Cortex of kidney (tissue), 1 donor: ENCODE measurements at places on chromosomes 5 and 9.

DNA sequence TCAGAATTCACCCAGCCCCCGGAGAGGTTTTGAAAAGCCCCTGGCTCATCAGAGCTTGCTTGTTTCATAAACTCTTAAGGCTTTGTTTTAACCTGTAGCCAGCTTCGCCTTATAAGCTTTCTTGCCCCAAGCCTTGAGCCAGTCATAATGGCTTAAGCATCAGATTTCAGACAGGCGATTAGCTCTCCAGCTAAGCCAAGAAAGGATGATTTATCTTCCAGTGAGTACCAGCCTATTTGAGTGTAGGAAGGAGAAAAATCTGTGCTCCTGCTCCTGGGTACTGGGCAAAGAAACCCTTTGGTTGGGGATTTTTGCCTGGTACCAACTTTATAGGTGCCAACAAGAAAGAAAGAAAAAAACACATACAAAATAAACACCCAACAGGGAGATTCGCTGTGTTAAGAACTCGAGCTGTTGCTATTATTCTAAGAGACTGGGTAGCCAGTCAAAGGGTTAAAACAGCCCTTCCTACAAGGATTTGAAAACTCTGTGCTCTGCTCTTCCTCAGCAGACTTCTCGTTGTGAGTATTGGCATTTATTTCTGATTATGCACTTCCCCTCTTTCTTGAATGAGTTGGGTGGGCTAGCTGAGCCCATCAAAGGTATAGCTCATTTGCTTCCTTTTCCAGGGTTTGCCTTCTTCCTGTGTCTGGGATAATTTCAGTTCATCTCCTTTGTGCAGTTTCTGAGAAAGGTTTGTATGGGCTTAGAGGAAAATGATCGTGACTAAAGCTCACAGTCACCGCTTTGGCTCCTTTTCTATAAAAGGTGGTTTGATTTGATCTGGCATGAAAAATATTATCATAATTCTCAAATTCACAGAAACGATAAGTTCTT is 157.2 kb upstream of the DMRT1 start:
- no peak for DNase-seq

DNA sequence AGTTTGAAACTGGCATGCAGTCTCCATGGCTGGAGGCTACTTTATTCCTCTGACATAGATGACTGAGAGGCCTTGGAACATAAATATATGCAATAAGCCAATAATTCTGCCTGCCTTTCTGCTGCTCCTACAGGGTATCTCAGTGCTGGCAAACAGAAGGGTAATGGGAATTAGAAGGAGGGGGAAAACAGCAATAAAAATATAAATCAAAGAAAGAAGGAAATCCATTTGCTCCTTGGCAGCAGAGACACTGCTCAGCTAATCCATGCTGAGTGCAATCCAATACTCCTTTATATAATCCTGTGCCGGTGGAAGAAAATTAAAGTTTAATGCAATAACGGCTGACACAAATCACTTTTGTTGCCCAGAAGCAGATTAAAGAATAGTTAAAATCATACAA is 478.9 kb downstream of the SPATA31D1 start:
- DNase-seq = no peak

GRCh38 chr9:134775081-134775951 is 105.3 kb upstream of the FCN2 start:
- DNase-seq = no peak

- DNase-seq = no peak
These were observed 216.3 kb downstream of the GADD45G start for GRCh38 chr9:89821081-89821480.

GRCh38 chr5:107840161-107840560 is 169.4 kb upstream of the EFNA5 start:
- no peak for DNase-seq

- DNase-seq = no peak
These were observed 696.9 kb downstream of the MAT2B start for GRCh38 chr5:164202338-164202737.

- DNase-seq = no peak
These were observed 371.3 kb downstream of the ACTL7B start for GRCh38 chr9:108484468-108484867.

DNA sequence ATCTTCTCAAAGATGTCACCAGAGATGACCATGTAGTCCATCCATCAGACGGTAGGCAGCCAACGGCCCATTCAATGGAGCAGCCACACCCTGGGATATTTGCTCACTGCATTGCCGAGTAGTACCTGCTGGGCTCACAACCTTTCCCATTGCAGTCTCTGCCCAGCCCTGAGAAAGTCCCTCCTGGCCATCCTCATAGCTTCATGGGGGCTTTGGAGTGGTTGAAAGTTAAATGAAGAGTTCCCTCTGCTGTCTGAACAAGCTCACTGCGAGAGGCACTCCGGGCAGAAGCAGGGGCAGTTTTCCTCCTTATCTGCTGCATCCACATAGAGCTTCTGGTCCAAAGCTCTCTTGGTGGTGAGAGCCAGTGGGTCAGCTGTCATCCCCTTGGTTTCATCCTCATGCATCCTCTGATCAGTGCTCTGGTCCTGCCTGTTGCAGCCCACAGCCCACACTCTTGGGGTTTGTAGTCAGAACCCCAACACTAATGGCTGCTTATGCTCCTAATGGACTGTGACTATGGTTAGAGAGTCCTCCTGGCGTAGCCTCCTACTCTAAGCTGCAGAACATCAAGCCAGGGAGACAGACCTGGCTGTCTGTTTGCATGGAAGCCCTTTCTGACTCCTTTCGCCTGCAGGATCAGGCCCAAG is 23.3 kb downstream of the TNFSF8 start:
- DNase-seq = no peak

GRCh38 chr9:12801187-12801586 is 26.4 kb downstream of the LURAP1L start:
- no peak for DNase-seq

DNA sequence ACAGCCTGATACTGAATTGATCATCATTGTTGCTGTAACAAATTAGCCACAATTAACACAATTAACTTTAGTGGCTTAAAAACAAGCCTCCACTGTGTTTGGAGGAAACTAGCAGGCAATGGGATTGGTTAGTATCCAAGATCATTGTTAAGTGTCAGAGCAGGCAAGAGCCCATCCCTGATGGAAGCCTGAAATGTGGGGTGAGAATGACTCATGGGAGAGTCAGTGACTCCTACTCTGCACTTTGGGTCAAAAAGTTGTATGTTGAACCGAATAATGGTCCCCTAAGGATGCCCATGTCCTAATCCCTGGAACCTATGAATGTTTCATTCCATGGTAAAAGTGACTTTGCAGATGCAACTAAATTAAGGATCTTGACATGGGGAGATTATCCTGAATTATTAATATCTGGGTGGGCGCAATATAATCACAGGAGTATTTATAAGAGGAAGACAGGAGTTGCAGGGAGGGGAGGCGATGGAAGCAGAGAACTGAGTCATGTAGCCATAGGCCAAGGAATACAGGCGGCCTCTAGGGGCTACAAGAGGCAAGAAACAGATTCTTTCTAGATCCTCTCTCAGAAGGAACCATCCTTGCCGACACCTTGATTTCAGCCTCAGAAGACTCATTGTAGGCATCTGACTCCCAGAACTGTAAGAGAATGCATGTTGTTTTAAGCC is 28.8 kb downstream of the ALG2 start:
- no peak for DNase-seq

DNA sequence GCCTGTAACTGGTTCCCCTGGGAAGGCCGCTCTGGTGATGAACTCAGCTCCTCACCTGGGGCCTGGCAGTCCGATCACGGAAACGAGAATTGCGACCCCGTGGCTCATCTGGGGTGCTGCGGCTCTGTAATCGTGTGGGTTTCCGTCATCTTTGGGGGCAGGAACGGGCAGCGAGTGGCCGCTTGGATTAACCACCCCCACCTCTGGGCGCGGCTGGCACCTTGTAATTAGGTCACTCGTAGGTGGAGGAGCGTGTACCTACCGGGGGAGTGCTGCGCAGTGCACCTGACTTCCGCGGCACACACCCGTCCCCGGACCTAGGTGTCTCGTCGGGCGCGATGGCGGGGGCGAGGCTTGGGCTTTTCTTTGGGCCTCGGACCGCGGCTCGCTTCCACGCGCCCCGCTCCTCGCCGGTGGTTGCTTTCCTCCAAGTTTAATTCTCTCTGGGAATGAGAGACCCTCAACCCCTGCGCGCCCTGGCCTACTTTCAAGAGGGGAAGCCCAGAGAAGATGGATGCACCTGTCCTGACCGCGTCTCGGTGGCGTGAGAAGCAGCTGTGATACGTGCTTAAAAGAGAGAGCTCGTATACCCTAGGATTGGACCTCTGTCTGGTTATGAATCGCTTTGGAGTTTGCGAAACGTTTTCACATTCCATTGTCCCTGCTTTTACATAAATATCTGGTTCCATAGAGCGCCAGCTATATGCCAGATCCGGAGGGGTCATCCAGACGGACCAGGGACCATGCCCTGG is 744 bp upstream of the PPP2CA start:
- DNase-seq = no peak

GRCh38 chr9:136518623-136519022 is 27.2 kb downstream of the NOTCH1 start:
- no peak for DNase-seq

DNA sequence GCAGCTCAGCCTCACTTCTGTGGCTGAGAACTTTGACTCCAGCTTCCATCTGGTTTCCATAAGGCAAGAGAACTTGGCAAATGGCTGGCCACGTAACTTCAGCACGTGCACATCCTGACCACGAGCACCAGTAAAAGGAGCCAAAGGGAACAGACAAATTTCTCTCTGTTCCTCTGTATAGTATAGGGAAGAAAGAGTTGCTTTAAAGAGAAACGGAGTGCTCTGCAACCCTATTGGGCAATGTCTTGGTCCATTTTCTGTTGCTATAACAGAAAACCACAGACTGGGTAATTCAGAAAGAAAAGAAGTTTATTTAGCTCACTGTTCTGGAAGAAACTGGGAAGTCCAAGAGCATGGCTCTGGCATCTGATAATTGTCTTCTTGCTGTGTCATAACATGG is 558.7 kb downstream of the ACTL7B start:
- DNase-seq = no peak

GRCh38 chr5:148826053-148826738 is at the start of gene ADRB2:
ADRB2 (plus strand) TSS chr5:148826611; CDS start chr5:148826832, 221 bp downstream.
- DNase-seq = peak; percentile 37

- DNase-seq = no peak
These were observed 1129.2 kb downstream of the DTWD2 start for GRCh38 chr5:117859176-117859575.

- DNase-seq = no peak
These were observed 88.0 kb downstream of the NLN start for GRCh38 chr5:65809817-65810531.

- no peak for DNase-seq
These were observed 144.2 kb downstream of the GDNF start for GRCh38 chr5:37695647-37696046.

- no peak for DNase-seq
These were observed 26.4 kb upstream of the CXCL14 start for GRCh38 chr5:135605221-135605620.

- no peak for DNase-seq
These were observed 43.5 kb downstream of the RUSC2 start for GRCh38 chr9:35533398-35533797.

DNA sequence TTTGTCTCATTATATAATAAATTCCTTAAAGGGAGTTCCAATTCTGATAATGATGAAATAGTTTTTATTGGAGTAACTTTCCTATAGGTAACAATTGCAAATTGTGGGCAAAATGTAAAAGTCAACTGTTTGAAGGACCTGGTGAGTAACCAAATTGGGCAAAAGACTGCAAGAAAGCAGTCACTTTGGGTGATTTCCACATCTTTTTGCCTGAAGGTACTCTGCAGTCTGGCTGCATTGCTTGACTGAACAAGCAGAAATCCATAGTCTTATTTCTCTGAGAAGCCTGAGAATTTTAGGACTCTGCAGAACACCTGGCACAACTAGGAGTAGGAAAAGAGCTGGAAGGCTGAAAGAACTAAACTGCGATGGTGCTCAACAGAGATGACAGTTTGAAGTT is 114.9 kb downstream of the HOMER1 start:
- DNase-seq = no peak

DNA sequence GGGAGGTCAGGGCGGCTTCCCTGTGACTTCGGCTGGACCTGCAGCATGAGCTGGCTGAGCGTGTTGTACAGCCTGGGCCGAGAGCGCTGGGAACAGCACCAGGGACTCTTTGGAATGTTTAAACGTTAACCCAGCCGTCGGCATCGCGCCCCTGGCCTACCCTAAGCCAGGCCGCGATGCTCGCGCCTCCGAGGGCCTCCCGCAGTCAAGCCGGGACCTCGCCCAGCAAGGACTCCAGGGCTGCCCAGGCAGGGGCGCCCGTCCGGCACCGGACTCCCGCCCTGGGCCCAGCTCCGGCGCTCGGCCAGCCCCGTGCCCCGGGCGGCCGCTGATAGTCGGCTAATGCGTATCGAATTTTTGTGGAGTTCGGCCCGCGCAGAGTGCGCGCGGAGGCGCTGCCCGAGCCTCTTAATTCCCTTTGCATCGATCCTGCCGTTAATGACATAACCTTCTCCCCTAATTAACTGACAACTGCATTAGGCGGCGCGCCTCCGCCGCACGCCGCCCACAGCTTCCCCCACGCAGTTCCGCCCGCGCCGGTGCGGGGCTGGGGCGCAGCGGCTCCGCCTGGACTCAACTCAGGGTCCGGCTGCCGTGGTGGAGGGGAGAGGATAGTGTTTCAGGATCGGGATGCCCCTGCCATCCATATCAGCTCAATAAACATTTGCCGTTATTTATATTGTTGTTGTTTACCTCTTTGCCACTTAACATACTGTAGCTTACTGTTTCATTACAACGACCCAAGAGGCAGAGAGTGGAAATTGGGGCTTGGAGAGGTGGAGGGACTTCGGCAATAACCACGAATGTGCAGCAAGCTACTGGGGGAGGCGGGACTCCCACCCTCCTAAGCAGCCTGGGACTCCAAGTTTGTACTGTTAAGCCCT is 28.8 kb upstream of the CDC23 start:
- DNase-seq = no peak

DNA sequence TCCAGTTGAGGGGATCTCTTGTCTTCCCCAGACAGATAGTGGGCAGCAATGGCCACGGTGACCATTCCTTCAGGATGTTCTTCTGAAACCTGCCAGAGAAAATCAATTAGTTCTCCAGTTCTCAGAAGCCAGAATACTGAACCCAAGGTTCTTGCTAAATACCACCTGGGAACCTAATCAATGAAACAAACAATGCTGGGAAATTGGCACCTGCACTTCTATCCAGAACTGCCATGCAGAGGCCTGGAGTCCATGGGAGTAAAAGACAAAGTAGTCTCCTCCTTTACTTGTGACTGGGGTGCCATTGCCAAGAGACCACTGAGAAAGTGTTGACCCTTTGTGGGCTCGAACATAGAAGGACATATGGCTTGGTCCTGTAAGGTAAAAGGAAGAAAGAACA is 45.7 kb downstream of the ERMP1 start:
- DNase-seq = no peak

- no peak for DNase-seq
These were observed 9.2 kb upstream of the LRRC14B start for GRCh38 chr5:182126-182525.

DNA sequence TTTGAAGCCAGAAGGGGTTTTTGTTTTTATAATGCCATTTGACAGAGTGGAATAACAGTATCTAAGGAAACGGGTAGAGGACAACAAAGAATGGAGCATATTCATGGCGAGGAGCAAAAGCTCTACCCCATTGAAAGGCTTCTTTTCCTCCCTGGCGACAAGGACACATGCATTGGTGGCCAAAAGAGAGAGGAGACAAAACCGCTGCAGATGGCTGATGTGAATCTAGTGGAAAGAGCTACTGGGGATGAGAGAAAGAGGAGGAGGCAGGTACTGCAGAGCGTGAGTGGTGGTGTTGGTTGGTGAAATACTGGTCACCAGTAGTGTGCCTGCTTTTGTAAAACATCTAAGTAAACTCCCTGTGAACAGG is 491 bp downstream of the APC start:
- no peak for DNase-seq

GRCh38 chr9:116688806-116689485 is 1.8 kb downstream of the TRIM32 start:
- DNase-seq = no peak
